ENCODE measurements at places on chromosomes 2 and 18.

DNA sequence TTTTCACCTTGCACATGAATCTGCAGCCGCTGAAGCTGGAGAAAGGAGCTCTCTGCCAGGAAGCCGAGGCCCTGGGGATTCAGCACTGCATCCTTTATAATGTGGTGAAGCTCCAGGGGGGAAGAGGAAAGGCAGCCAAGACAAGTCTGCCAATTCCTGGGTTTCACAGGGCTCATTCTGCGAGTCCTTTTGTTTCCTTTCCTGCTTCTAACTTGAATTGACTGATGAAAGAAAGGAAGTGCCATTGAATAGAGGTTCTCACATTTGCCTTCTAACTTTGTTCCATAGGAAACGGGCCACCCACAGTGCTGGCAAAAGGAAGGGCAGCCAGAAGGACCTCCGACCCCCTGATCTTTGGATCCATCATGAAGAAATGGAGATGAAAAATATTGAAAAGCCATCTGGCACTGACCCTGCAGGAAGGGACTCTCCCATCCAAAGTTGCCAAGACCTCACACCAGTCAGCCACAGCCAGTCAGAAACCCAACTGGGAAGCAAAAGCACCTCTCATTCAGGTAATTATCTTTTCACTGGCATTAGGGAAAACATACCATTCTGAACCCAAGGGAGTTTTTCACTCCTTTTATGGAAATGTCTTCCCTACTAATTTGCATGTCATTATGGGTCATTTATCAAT is 765.4 kb downstream of the MBD2 start:
- DNase-seq: no peak

DNA sequence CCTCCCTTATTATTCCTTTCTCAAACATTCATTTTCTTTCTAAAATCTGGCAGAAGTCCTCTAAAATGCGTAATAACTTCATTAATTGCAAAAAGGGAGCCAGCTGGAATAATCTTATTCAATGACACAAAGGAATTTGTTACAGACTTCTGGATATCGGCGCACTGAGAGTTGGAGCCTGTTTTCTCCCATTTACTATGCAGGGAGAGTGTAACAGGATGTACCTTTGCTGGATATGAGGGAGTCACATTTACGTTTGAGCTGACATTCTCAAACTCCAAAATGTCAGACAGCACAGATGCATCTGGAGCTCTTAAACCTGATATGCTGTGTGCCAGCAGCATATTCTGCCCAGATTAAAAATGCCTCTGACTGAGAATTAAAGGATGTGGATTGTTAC is 275.3 kb downstream of the TMX3 start:
- DNase-seq: no peak

DNA sequence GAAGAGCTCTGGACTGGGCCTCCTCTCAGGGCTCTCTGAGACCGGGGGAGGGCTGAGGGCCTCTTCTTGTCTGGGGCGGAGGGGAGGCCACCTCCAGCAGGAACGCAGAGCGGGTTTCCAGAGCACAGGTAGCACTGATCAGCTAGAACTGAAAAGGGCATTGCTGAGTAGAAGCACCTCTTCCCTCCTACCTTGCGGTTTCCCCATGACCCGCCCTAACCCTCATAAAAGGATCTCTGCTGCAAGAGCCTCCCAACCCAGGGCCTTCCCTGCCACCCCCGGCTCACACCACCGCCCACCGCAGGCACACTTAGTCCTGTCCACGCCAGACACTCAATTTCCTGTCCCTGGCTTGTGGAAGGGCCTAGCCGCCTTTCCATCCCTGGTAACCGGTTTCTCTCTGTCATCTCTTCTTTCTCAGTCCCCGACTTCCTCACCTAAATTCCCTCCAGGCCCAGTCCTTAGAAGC is 966 bp downstream of the ADCY3 start:
- peak; percentile 81 for DNase-seq

DNA sequence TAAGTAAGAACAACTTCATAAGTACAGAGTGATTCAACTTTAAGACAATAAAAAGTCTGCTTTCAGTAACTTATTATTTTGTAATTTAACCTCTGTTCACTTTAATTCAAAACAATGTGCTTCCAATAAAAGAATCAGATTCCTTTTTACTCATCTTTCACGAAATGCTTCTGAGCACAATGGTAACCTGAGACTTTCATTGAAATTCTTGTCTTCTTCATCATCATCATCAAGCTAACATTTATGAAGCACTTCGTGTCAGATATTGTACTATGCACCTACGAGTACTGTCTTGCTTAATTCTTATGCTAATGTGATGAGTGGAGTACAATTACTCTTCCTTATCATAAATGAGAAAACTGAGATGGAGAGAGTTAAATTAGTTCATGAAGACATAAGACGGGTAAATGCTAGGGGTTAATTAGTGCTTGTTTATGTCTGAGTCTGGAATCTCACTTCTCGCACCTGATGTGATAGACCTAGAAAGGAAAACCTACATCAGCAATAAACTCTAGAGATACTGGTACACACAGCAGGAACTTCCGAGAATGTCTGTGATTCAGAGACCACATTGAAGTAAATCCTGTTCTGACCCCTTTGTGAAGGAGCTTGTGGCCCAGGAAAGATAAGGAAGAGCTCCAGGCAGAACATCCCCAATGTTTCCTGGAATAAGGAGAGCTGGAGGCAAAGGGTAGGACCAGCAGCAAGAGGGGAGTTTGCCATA is 227.6 kb upstream of the ETAA1 start:
- DNase-seq: no peak

- DNase-seq: no peak
These were observed 35.2 kb upstream of the SCN9A start for GRCh38 chr2:166410828-166411472.

- DNase-seq: no peak
These were observed 202.8 kb upstream of the RND3 start for GRCh38 chr2:150690261-150690660.

GRCh38 chr2:219368690-219369191 is 19.0 kb downstream of the DNPEP start:
- DNase-seq: no peak

GRCh38 chr2:221518201-221518934 is 53.7 kb downstream of the EPHA4 start:
- peak; percentile 79 for DNase-seq

- peak; percentile 20 for DNase-seq
These were observed 108.7 kb upstream of the KCTD1 start for GRCh38 chr18:26656944-26657536.

DNA sequence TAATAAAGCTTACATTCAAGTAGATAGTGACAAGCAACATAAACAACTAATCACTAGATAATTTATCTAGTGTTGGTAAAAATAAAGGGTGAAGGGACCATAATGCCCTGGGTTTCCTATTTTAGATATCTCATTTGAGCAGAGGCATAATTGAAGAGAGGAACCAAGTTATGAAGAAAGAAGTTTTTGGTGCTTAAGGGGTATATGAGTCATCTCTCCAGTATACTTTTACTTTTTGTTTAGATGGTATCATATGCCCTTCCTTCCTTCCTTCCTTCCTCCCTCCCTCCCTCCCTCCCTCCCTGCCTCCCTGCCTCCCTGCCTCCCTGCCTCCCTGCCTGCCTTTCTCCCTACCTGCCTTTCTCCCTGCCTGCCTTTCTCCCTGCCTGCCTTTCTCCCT is 1053.5 kb upstream of the CELF4 start:
- DNase-seq: no peak

DNA sequence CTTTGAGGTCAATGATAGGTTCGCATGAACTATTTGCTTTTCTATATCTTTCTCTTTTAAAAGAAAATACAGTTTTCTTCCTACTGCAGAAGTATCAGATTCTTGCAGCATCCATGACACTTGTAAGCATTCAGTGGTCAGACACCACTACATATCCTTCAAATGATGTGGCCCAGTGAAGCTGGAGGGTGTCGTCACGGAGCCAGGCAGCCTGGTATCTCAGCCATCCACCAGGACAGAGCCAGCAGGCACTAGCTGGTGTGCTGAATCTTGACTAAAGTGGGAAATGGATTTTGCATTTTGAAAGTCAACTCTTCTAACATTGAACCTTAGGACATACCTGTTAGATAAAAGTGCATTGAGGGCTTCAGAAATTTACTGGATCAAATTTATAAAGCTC is 5.4 kb downstream of the KLHL14 start:
- DNase-seq: no peak

DNA sequence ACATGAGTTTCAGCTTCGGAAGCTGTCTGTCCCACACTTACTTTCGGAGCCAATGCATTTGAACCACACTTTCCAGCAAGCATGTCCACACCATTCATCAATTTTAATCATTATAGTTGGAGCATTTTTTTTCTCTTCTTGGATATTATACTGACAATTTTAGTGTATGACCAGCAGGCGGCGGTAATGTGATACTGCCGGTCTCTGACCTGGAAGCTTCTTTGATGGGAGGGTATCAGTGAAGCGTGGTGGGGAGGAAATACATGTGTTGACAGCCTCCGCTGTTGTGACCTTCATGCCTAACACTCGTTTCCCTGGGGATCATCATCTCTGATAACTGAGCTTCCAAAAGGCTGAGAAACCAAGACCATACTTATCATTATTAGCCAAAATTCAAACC is 231.7 kb downstream of the GBX2 start:
- peak; percentile 21 for DNase-seq

- no peak for DNase-seq
These were observed 136.5 kb downstream of the COPS8 start for GRCh38 chr2:237222178-237222577.

- DNase-seq: no peak
These were observed 93.7 kb downstream of the PAX3 start for GRCh38 chr2:222205136-222205535.

Data from activated CD4-positive, alpha-beta T cell treated with anti-CD3 and anti-CD28 coated beads, Interleukin-10, Interleukin-2, amounts not matched to agents 100 ng/mL and 50 ng/mL, durations not matched to agents 16 hours and 8 hours (primary cell).